ENCODE measurements at places on chromosomes 1 and 21.

DNA sequence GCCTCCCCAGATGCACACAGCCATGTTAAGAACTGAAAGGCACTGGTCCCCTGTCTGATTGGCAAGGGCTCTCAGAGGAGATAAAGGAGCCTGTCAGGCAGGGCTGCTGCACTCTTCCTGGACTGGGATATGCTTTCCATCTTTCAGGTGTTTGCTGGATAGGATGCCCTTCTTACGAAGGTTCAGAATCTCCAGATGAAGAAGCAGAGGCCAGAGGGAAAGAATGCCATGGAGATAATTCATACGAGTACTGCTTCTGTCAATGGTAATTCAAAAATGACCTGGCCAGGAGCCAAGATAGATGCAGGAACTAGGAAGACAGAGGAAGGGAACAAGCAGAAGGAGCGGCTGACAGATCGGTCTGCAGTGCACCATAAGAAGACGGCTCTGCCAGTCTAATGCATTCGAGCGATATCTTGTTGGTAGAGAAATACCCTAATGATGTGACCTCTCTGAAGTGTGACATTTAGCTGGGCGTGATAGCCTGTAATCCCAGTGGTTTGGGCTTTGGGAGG, 16.6 kb upstream of the ATP2B4 start:
- DNase-seq: no peak

DNA sequence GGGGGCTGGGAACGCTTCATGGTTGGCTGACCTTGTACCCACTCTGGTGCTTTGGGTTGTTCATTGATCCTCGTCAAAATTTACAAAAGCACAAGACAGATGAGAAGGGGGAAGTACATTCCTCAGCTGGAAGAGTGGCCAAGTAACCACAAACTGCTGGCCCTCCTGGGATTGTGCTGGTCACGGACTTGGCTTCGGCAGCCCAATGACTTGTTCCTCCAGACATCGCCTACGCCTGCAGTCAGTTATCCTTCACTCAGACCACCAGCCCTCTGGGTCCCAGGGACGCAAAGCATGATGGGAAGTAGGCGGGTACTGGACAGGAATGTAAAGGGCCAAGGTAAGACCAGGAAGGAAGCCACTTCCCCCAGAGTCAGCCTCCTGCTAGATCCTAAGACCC, 53.1 kb downstream of the LMX1A start:
- no peak for DNase-seq

DNA sequence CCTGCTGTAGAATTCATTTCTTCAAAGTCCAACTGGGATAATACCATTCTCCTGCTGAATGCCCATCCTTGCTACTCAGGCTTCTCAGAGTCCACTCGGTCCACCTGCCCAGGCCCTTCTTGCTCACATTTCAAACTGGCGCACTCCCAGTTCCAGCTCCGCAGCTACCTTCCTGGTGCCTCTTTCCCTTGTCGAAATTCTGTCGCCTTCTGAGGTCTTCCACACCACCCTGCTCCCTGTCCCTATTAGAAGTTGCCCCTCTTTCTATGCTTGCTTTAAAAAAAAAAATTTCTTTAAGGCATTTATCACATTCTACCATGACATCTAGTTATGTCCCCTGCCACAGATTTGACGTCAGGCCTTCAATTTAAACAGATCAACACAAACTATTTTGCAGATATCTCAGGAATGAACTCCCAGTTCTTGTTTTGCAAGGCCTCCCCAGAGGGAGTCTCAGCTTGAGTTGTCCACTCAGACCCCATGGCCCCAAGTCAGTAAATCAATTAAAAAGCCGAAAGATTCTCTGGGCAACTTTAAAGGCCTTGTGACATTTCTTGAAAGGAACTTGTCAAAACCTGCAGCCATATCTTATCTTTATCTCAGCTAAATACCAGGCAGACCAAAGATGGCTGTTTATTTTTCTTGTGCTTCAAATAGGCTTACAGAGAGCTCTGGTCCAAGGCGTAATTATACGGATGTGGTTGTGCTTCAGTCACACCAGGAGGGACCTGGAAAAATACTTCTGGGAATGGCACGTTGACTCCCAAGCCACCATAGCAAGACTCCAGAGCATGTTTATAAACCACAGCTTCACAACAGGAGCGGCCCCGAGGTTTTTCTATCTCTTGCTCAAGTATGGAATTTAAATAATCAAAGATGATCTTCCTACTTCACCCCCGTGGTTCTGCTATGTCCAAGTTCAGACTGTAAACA, 2.2 kb downstream of the FAM89A start:
- no peak for DNase-seq

- no peak for DNase-seq
Observed at GRCh38 chr1:220708936-220709801, 19.0 kb downstream of the C1orf115 start.

DNA sequence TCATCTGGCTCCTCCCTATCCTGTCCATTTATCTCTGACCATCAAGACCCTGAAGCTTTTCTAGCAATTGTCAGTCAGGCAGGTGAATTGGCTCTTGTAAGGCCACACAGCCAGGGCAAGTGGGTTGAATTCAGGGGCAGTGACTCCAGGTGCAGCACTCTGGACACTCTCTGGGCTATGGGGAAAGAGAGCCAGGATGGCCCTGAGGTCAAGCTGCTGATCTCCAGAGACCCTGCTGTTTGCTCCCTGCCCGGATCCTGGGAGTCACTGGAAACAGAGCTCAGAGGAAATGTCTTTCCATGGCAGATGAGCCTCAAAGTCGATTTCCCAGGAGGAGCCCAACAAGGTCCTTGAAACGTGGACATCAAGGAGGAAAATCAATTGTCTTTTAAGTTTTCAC, 184.4 kb downstream of the C1orf94 start:
- DNase-seq: no peak

DNA sequence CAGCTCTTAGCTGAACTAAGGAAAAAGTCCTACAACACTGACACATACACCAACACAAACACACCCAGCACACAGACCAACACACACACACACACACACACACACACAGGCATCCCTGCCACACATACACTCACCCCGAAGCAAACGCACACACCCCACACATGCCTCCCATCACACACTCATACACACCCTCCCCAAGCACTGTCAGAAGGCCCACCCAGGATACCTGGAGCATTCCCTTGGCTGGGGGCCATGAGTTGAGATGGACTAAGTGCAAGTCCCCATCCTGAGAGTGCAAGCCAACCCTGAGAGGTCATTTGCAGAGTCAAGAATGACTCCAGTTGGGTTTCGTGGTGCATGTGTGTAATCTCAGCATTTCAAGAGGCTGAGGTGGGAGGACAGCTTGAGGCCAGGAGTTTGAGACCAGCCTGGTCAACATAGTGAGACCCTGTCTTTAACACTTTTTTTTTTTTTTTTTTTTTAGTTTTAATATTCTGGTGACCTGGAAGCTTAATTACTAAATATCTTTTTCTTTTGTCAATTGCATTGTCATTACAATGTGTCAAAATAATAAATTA, 117.3 kb downstream of the RHOU start:
- no peak for DNase-seq

- DNase-seq: no peak
Observed at GRCh38 chr1:109773900-109774485, 10.3 kb upstream of the EPS8L3 start.

DNA sequence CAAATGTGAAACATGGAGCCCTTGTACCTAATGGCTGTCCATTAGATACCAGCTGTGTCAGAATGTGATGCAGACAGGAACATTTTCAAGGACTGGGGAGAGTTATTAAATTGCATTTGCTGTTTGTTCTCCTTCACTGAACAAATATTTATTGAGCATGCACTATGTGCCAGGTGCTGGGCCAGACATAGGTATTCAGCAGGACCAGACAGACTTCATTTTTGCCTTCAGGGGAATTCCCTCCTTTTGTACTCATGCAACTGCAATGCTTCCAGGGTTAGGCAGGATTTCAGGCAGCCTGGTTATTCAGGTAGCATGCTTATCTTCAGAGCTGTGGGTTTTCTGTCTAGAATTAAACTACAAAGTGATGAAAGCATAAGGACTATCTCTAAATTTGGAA, 64.2 kb upstream of the SMYD2 start:
- no peak for DNase-seq
